Mucosa of descending colon (tissue), 3 donors: ENCODE measurements at places on chromosomes 5 and 9. TPM values are rescaled to one million over a fixed set of nuclear protein-coding genes. Genes with fewer than 3 reads are reported as not detected.
A peak's percentile ranks its signal among the peaks of the same experiment; 100 is the strongest.

DNA sequence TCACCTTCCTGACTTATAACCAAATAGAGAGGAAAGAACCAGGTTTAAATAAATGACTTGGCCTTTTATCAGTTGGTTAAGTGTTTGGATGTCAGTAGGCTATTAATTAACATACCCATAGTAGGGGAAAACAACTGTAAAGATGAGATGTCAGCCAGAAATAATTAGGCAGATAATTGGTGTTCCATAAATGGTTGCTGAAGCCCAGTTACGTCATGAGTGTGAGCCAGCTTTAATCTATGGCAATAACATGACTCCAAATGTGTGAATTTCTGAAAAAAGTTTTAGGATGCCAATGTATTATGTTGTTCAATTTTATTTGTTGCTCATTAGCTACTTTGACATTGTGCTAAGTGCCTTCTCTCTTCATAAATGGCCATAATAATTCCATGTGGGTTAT lies 180.5 kb downstream of the FBXL7 start:
- no peak for DNase-seq

DNA sequence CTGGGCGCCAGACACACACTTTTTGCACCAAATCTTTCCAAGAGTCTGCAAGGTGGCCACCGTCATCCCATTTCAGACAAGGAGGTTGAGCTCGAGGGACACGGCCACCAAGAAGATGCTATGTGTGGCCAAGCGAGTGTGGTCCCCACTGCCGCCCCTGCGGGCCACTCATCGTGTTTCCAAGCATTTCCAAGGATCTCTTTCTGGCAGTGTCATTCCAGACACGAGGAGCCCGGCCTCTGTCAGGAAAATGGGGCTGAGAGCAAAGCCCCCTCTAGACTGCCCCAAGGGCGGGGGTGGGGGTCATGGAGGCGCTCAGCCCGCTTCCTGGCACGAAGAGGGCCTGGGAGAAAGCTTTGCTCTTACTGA lies 10.6 kb downstream of the VAV2 start:
- no peak for DNase-seq

DNA sequence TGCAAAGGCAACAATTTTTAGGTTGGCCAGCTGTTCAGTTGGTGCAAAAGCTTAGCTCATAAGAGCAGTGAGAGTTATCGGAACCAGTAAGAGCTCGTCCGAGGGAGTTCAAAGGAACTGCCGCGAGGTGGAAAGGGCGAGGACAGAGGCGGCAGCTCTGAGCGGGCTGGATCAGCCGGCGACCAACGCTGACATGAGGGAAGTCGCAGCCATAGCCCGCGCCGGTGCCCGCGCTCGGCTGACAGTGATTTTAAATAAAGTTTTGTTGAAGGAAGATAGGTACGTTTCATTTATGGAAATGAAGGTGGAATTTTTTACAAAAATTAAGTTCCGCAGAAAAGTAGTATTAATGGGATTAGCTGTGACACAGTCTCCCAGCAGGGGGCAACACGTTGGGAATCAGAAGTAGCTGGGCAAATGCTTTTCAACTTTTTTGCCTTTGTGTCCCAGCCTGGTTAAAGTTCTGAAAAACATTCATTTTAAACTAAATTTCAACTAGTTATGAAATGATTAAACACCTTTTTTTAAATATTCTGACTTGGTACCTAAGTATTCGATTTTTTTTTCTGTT lies 43.2 kb downstream of the FBXO4 start:
- DNase-seq: no peak

DNA sequence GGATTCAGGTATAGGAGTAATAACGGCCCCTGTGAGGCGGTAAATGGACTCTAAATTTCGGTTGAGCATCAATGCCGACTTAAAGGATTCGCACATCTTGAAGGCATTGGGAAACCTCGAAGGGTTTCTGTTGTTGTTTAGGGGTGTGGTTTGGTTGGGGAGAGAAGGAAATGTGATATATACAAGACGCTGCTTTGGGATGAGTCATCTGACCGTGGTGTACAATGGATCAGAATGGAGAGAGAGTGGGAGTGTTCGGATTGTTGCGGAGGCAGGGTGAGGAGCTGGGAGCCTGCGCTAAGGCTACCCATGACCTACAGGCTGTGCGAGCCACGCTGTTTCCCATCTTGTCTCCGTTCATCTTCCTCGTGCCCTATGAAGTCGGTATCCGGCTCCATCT lies 60.4 kb upstream of the ERCC6L2 start:
- no peak for DNase-seq

GRCh38 chr5:38008198-38008597 lies 168.4 kb upstream of the GDNF start:
- no peak for DNase-seq

GRCh38 chr5:68440651-68441050 lies 225.1 kb downstream of the PIK3R1 start:
- no peak for DNase-seq

DNA sequence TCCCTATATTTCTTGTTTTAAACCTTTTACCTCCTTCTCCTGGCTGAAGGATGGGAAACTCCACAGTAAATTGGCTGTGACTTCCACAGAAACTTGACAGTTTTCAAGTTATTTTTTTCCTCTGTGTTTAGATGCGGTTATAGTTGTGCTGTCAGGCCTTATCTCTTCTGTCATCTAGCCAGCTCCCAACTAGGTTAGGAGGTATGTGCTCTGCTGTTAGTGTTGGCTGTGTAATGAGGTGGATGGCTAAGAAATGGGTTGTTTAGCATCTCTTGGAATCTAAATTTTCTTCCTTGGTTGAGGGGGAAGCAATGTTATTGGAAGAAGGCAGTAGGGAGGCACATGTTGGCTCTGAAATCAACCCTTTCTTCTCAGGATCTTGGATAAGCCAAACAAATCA lies 149.9 kb upstream of the RUSC2 start:
- DNase-seq: no peak

DNA sequence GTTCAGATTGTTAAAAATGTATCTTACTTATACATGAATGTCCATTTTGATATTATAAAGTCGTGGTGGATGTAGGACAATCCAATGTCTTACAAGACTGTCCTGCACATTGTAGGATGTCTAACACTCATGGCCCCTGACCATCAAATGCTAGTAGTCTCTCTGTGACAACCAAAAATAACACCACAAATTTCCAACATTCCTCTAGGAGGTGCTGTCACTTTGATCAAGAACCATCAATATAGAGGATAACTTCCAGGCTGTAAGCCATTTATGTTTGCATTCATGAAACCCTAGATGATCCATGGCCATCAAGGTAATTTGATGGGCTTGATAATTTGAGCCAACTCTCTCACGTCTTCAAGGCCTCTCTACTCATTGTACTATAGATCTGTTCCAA lies 20.5 kb upstream of the ZFR start:
- DNase-seq: no peak

GRCh38 chr5:133890776-133891280 lies 77.6 kb downstream of the C5orf15 start:
- DNase-seq: no peak

GRCh38 chr9:135692410-135692809 lies 6.9 kb downstream of the SOHLH1 start:
- no peak for DNase-seq

DNA sequence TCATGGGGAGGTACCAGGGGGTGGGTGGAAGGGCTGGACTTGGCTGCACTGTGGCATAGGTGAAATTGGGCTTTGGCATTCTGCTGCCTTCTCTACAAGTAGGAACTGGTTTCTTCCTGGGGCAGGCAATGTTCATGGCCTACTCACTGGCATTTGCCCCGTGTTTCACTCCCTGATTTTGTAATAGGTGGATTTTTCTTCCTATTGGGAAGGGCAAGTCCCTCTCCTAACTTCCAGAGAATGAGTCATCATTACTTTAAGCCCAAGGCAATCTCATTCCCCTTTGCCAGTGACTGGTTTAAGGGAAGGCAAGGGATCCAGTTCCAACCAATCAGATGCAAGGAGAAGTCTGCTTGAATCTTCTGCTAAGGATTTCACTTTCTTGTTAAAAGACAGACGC lies 67.9 kb upstream of the ANKRD55 start:
- no peak for DNase-seq

DNA sequence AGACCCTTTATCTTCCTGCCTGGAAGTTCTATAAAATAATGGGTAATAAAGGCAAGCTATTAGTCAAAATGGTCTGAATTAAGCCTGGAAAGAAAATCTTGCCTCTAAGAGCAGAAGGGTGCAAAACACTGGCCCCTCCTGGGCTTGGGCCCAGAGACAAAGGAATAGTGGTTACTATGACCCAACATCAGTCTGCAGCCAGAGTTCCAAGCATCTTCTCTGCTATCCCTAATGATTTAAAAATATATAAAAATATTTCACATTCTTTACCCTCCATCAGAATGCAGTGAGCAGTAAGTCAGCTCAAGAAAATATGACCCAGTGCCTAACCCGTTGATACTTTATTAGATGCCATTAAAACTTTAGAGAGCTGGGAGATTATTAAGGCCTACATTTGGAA lies 14.7 kb downstream of the TNFAIP8 start:
- no peak for DNase-seq

GRCh38 chr5:115838885-115839518 lies 2.4 kb downstream of the ATG12 start:
- DNase-seq: no peak

DNA sequence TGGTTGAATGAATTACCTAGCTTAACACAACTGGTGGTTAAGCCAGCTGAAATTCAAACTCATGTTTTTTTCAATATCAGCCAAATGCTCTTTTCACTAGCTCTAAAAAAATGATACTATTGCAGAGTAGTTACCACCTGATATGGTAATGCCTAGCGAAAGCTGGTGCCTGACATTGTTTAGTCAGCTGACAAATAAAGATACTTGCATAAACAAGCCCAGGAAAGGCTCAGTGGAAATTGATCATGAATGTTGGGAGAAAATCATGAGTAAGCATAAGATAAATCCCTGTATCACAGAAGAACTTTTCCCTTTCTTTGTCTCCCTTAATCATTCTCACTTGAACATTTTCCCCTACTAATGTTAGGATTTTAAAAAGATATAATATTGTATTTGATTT lies 54.6 kb downstream of the FGF10 start:
- no peak for DNase-seq

- no peak for DNase-seq
Observed at GRCh38 chr5:112738191-112738560, 491 bp downstream of the APC start.

DNA sequence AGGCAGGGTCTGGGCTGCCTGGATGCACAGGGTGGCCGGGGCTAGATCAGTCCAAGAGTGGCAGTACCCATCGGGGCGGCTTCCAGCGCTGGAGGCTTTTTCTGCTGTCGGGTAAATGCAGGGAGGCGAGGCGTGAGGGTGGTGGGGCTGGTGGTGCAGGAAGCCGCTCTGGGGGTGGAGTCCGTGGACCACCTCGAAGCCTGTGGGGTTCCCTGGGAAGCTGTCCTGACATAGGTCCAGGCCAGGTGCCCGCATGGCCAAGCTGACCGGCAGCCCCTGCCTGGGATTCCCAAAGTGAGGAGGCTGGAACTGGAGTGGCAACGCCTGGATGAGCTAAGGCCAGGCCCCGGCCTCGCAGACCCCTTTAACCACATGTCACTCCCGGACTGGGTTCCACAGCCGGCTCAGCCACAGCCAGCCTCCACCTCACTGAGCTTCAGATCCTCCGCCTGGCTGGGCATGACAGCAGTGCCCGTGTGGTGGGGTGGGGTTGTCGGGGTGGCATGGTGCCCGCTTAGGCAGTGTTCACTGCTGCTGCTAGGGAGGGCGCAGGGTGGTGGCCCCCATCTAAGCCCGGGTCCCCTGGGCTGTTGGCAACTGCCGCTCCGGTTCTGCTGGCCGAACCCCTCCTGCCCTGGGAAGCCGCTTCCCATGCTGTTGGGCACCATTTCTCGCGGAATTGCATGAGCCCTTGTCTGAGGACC lies 1.4 kb upstream of the QRFP start:
- peak; percentile 24 for DNase-seq

GRCh38 chr9:130414910-130415746 lies 29.6 kb upstream of the ASS1 start:
- DNase-seq: no peak

DNA sequence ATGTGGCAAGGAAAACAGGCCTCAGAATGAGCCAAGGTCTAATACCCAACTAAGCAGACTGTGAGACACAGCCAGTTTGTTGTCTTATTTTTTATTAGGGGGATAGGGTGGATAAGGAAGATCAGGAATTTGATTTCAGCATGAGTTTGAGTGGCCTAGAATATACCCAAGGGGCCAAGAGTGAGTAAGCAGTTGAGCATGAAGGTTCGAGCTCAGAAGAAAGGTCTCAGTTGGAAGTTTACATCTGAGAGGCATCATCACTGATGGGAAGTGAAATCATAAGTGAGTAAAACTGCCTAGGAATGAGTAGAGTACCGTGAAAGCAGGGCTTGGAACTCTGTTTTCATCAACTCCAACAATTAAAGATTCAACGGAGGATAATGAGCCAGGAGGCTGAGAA lies 12.6 kb downstream of the PSMD5 start:
- DNase-seq: no peak

GRCh38 chr5:97508864-97509263 lies 325.8 kb upstream of the RIOK2 start:
- DNase-seq: no peak

GRCh38 chr5:67901814-67902496 lies 313.6 kb upstream of the PIK3R1 start:
- no peak for DNase-seq

- DNase-seq: no peak
Observed at GRCh38 chr5:37836235-37836591, 3.6 kb downstream of the GDNF start.

DNA sequence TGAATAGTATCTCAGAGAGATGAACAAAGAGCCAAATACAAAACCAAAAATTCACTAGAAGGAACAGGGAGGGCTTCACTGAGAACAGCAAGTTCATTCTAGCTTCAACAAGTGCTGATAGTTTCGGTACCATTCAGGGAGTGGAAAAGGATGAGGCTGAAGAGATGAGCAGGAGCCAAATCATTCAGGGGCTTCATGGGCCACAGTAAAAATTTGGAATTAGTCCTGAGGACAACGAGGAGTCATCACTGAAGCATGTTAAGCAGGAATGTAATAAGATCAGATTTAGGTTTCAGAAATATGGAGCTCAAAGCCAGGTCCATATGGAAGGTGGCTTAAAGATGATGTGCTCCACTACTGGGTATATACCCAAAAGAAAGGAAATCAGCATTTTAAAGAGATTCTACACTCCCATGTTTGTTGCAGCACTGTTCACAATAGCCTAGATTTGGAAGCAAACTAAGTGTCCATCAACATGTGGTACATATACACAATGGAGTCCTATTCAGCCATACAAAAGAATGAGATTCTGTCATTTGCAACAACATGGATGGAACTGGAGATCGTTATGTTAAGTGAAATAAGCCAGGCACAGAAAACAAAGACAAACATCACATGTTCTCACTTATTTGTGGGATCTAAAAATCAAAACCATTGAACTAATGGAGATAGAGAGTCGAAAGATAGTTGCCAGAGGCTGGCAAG lies 36.2 kb downstream of the SPOCK1 start:
- no peak for DNase-seq

GRCh38 chr5:163504079-163504931 lies 1.1 kb upstream of the MAT2B start:
- DNase-seq: peak; percentile 69

Gene BAAT
- total RNA-seq: not detected

Gene NR5A1
- not detected for total RNA-seq

Gene FABP6
- total RNA-seq: not detected

Gene MAP1B
- 6.5 TPM for total RNA-seq

Gene EGFLAM
- 0.46 TPM for total RNA-seq

Gene INSL4
- total RNA-seq: not detected

Gene BARHL1
- not detected for total RNA-seq

Gene PCDHGC4
- total RNA-seq: 1.6 TPM

Gene F12
- total RNA-seq: 3.0 TPM

Gene SLC36A3
- not detected for total RNA-seq

Gene PCDHGA8
- total RNA-seq: 0.78 TPM

Gene LCN15
- 3.7 TPM for total RNA-seq
